Transverse colon (tissue), 4 donors: ENCODE measurements at places on chromosomes 7 and 10. TPM values are rescaled to one million over a fixed set of nuclear protein-coding genes. Genes with fewer than 3 reads are reported as not detected.

GRCh38 chr10:71337219-71337701, 18.2 kb downstream of the SLC29A3 start:
- peak; percentile 52 for DNase-seq

DNA sequence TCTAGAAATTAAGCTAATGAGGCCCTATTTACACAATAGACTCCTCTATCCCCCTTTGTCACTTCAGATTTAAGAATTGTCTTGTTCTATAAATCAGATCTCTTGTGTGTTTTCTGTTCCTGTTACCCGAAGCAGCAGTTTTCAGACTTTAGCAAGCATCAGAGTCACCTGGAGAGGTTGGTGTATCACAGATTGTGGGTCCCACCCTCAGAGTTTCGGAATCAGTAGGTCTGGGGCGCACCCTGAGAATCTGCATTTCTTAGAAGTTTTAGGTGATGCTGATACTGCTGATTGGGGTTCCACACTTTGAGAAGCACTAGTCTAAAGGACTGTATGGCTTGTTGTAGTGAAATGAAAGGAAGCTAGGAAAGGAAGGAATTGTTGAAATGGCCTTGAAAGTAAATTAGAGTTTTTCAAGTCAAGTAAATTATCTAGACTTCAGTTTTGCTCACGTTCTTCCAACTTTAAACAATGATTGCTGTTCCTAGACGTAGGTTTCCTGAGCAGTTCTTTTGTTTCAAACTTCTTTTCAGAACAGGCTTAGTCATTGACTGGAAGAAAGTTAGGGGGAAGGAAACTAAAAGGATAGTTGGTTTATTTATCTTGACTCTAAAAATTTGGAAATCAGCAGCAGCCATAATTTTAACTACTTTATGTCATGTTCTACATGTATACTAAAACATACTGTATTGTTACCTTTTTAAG, 15.7 kb downstream of the BPGM start:
- DNase-seq: no peak

GRCh38 chr10:122060250-122060649, 71.3 kb downstream of the TACC2 start:
- DNase-seq: peak; percentile 39

DNA sequence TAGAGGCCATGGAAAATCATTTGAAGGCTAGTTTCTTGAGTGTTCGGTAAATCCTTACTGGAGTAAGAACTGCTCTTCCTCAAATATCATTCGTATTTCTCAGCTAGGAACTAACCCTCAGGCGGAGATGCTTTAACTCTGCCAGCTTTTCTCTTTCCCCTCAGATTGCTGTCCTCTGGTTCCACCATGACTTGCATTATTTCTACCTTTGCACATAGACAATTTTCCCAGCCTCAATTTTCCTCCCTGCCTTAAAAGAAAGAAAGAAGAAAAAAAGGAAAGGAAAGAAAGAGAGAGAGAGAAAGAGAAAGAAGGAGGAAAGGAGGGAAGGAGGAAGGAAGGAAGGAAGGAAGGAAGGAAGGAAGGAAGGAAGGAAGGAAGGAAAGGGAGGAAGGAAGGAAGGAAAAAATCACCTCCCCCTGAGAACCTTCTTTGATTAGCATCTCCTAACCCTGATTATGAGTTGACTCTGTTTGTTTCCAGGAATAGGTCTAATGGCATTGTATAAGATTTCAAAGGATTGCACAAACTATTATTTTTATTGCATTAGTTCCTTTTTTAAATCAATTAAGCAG, 123.3 kb upstream of the FAM204A start:
- DNase-seq: no peak

DNA sequence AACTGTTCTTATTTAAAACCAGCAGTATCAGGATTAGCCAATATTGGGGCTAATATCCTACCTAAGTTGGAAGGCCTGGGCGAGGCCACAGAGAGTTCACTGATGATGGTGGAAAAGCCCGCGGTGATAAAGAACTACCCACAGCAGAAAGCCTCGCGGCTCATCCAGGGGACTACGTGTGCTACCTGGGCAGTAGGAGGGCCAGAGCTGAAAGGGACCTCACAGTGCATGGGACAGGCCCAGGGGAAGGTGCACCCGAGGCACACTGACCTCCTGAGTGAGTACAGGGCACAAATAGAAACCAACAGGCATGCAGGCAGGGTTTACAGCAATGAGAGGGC, 1.4 kb downstream of the WDR86 start:
- no peak for DNase-seq

GRCh38 chr10:128908099-128908498, 558.9 kb upstream of the MGMT start:
- no peak for DNase-seq

DNA sequence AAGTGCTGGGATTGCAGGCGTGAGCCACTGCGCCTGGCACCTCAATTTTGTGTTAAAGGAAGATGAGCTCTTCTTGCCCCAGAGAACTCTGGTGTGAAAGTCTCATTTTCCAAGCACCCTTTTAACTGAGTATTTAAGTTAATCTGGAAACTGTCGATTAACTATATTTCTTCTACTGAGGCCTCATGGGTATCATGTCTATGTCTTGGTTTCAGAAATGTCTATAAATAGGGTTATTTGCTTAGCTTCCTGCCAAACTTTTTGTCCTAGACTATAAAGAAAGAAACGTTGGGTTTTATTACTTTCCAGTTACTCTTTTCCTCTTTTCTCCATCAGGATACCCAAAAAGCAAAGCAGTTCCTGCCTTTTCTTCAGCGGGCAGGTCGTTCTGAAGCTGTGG, 102.4 kb downstream of the LRRC4 start:
- no peak for DNase-seq

DNA sequence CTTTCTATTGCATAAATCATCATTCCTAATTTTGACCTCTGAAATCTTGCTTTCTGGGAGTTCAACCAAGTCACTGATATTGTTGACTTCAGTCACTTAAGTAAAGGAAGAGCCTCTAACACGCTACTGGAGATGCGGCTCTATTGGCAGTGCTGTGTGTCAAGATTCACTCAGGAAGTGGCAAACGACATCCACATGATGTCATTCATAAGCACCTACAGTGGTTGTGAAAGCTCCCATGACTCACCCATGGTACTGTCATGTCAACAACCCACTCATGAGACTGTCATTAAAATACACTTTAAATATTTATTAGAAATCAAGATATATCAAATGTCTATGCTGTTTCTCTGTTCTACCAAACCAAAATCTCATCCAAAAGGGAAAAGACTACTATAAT, 52.5 kb upstream of the LHFPL3 start:
- DNase-seq: no peak

DNA sequence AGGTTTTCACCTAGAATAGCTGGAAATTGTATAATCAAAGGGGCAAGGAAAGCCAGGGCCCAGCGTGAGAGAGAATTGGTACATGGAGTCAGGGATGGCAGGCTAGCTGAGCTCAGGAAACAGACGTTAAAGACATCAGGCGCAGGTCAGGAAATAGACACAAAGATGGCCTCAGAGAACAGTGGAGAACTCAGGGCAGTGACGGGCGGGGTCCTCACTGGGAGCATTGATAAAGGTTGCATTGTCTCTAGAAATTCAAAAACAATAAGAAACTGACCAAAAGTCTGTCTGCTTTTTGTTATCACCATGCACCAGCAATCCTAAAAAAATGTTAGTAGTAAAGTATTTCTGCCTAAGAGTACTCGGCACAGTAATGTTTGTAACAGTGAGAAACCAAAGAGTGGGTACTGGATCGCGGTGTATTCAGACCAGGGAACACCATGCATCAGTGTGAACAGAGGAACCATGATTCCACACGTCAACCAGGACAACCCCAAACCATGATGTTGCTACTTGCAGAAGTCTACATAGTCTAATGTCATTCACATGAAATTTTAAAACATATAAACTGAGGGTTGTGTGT, 81.9 kb upstream of the AUTS2 start:
- DNase-seq: no peak

DNA sequence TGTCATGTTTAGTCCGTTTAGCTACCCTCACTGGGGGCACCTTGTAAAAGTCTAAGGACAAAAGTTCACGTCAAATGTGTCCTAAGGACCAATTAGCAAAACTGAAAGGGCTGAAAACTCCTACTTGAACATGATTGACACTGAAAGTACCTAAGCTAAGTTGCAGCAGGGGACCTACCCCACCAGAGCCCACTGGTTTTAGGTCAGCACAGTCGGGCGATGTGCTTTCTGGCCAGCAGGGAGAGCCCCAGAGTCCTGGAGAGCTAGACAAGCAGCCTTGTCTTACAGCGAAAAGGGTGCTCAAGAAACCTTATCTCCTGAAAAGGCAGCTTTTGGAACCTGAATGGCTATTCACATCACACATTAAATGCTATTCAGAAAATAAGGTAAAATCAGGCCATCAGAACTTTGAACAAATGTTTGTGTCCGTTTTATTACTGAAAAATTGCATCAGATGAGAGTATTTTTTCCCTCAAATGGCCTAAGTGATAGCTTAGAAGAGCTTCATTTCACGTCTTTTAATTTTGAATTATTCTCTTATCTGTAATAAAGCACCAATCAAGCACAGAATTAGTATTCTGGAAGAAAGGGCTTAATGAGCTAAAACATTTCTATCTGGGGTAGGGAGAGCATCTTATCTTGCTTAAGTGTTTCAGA, 52.2 kb upstream of the MKI67 start:
- peak; percentile 24 for DNase-seq

DNA sequence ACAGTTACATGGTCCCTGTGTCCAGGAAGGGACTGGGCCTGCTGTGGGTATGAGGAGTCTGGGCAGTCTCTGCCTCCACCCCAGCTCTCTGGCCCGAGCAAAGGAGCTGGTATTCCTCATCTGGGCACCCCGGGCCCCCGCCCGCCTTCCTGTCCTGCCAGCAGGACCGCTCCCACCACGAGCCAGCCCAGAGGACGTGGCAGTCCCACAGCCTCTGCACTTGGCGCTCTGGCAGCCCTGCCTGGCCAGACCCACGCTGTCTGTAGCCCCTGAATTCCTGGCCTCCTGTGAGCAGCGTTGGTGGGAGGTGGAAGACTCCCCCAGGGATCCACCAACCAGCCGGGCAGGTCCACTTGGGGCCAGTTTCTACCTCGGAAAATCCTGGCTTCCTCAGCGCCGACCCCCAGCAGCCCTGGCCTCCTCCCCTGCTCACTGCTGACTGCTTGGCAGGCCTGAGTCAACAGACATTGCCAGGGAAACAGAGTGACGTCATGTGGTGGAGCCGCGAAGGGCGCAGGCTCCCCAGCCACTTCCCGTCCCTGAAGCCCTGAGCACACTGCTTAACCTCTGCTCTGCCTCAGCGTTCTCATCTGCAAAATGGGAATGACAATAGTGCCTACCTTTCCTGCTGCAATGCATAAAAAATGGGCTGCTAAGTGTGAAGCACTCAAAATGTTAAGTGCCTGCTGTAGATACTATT, 21.6 kb upstream of the LIMK1 start:
- DNase-seq: peak; percentile 89

- no peak for DNase-seq
Measured at GRCh38 chr7:42661312-42661711, 250.6 kb downstream of the C7orf25 start.

GRCh38 chr10:29666201-29666600, 31.4 kb upstream of the SVIL start:
- DNase-seq: no peak

GRCh38 chr10:63865210-63865609, 344.0 kb downstream of the REEP3 start:
- no peak for DNase-seq

GRCh38 chr7:1463676-1464223, 4.5 kb upstream of the MICALL2 start:
- DNase-seq: peak; percentile 37

DNA sequence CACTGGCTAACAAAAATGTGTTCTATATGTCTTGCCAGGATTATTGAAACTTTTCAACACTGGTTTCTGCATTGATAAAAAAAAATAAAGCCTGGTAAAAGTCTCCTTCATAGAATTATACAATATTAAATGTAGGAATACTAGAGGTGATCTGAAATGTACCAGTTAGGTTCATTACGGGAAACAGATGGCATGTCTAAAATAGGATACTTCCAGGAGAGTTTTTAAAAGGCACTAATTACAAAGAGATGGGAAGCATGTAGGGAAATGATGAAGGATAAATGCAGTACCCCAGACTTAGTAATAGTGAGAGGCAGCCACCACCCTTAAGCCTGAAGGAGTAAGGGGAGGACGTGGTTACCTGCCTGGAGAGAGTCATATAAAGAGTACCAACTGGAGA, 107.0 kb upstream of the NPSR1 start:
- no peak for DNase-seq

GRCh38 chr7:2251841-2252771, 10.1 kb downstream of the NUDT1 start:
- DNase-seq: no peak

- no peak for DNase-seq
Measured at GRCh38 chr10:62451611-62451975, 77.4 kb downstream of the ZNF365 start.

- DNase-seq: no peak
Measured at GRCh38 chr7:23020742-23021401, 6.9 kb upstream of the HYCC1 start.

DNA sequence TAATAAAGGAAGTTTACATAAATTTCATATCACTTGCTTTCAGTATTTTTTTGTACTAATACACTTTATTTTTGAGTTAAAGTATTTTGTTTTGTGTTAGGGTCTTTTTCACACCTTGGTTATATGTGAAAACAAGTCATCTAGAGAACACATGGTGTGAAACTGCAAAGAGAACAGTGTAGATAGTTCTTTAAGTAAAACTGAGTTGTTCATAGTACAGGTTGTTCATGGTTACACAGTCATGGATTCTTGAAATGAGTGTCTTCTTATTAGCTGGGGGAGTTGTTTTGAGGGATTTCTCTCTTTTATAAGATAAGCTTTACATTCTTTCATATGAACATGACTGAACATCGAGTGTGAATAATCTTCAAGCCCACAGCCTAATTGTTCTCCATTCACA, 244.2 kb downstream of the THSD7A start:
- no peak for DNase-seq

DNA sequence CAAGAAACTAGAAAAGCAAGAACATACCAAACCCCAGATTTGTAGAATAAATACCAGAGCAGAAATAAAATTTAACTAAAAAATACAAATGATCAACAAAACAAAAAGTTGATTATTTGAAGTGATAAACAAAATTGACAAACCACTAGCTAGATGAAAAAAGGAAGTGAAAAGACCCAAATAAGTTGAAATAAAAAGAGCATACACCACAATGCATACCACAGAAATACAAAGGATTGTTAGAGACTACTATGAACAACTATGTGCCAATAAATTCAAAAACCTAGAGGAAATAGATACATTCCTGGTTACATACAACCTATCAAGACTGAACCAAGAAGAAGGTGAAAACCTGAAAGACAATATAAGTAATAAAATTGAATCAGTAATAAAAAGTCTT, 333.4 kb downstream of the SH2D4B start:
- no peak for DNase-seq

STN1 gene
- total RNA-seq: 31.8 TPM

SPDYE1 gene
- not detected for total RNA-seq

CUEDC2 gene
- total RNA-seq: 35.2 TPM

STEAP1B gene
- total RNA-seq: 3.7 TPM

CRPPA gene
- total RNA-seq: 2.5 TPM

GBX1 gene
- not detected for total RNA-seq

ADAM12 gene
- total RNA-seq: not detected

ASB4 gene
- total RNA-seq: not detected

CHAT gene
- total RNA-seq: not detected

SPDYE16 gene
- not detected for total RNA-seq

PLXDC2 gene
- total RNA-seq: 12.0 TPM

NKX1-2 gene
- total RNA-seq: not detected

POM121C gene
- 76.4 TPM for total RNA-seq

LRRD1 gene
- total RNA-seq: not detected
